ENCODE measurements at places on chromosomes 12 and 14. TPM values are rescaled to one million over a fixed set of nuclear protein-coding genes. Genes with fewer than 3 reads are reported as not detected.

The SLC25A21 gene
- total RNA-seq = not detected

The KRT73 gene
- not detected for total RNA-seq

The KRT85 gene
- not detected for total RNA-seq

The KRT2 gene
- not detected for total RNA-seq

The KRT83 gene
- total RNA-seq = not detected

The RDH12 gene
- total RNA-seq = not detected

The CCDC91 gene
- total RNA-seq = 28.0 TPM

The SVOP gene
- not detected for total RNA-seq

The GUCY2C gene
- total RNA-seq = not detected

The APEX1 gene
- total RNA-seq = 74.9 TPM

The MGAT4C gene
- 0.23 TPM for total RNA-seq

The CLEC1B gene
- total RNA-seq = not detected

Measured in smooth muscle cell of the coronary artery (primary cell).